Pancreas (tissue), 10 donors: ENCODE measurements at places on chromosomes 4 and X. TPM values are rescaled to one million over a fixed set of nuclear protein-coding genes. Genes with fewer than 3 reads are reported as not detected.

The ART3 gene
- polyA plus RNA-seq, result 14.4 TPM

The SMIM10L2A gene
- 1.6 TPM for polyA plus RNA-seq

The QRFPR gene
- not detected for polyA plus RNA-seq

The SPANXA1 gene
- polyA plus RNA-seq, result not detected

The NDNF gene
- polyA plus RNA-seq, result 0.19 TPM

GRCh38 chr4:76458825-76459224, 23.8 kb downstream of the SHROOM3 start:
- H3K4me1 ChIP-seq, result no peaks in the 10 kb centered on the region
- H3K27me3 ChIP-seq, result no peaks in the 10 kb centered on the region
- DNase-seq, result no peak
- H3K4me3 ChIP-seq, result no peak overlapping the region
- H3K36me3 ChIP-seq, result no peaks in the 10 kb centered on the region

GRCh38 chr4:139704915-139705485, 39.4 kb downstream of the MGST2 start:
- H3K36me3 ChIP-seq, result no peaks in the 10 kb centered on the region
- no peak overlapping the region for H3K27ac ChIP-seq
- H3K4me1 ChIP-seq, result no peaks in the 10 kb centered on the region
- DNase-seq, result no peak

- H3K27me3 ChIP-seq, result no peaks in the 10 kb centered on the region
- H3K4me3 ChIP-seq, result no peak overlapping the region
- DNase-seq, result no peak
- no peak overlapping the region for H3K27ac ChIP-seq
These were observed 48.0 kb upstream of the STARD8 start for GRCh38 chrX:68599256-68600152.

DNA sequence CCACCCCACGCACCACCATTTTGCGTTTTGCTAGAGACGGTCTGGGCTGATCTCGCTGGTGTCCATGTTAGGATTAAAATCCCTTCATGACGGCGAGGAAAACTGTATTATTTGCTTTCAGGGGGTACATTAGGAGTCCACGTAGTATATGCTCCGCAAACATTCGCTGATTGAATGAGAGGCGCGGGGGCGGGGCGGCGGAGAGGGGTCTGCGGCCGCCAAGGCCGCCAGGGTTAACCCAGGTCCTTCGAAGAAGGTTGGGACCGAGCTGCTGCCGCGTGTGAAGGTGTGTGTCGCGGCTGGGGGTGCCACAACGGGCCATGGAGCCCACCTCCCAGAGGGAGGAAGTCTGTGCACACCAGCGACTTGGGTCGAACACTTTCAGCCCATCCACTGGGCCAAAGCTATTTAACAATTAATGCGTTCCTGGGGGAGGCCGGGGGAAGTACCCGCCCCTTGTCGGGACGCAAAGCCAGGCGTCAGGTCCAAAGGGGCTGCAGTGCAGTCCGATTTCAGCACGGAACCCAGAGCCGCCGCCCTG, 6.4 kb upstream of the PITX2 start:
- no peaks in the 10 kb centered on the region for H3K36me3 ChIP-seq
- H3K27me3 ChIP-seq, result peaks cover 73% of the 10 kb centered on the region
- H3K4me3 ChIP-seq, result no peak overlapping the region
- DNase-seq, result no peak

DNA sequence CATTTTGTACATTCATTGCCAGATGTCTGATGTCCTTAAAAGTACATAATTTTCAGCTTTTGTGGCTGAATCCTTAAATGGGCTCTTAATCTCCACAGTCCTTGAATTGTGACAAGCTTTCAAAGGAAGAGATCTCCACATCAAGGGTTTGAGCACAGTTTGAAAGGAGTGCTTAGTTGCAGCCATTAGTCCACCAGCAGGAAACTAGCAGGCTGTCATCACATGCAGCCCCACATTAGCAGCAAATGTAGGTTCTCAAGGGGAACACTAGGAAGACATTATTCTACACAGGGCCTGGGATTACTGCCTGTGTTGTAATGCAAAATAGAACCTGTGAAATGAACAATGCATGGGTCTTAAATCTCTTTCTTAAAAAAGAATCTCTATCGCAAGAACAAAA, 173.2 kb downstream of the CBLL2 start:
- H3K4me1 ChIP-seq, result no peaks in the 10 kb centered on the region
- no peak overlapping the region for H3K4me3 ChIP-seq
- H3K27me3 ChIP-seq, result no peaks in the 10 kb centered on the region

DNA sequence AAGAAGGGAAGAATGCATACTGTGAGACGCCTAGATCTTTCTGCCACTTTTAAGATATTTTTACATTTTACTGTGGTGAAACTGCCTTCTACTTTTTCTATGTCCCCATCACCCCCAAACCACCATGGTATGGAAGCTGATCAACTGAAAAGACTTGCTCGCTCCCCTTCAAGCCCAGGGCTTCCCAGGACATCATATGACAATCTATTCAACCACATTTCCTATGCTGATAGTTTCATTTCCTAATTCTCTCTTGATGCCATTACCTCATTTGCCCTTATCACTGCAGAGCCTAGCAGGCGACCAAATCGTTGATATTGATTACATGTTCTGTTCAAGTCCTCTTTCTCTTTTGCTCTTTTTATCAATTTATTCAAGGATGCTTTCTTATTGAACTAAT, 40.1 kb upstream of the KLHL34 start:
- no peak for DNase-seq
- no peaks in the 10 kb centered on the region for H3K36me3 ChIP-seq
- no peaks in the 10 kb centered on the region for H3K27me3 ChIP-seq
- H3K4me1 ChIP-seq, result no peaks in the 10 kb centered on the region
- no peak overlapping the region for H3K4me3 ChIP-seq

GRCh38 chr4:138104284-138104680, 137.9 kb downstream of the SLC7A11 start:
- peak overlapping the region; percentile 25 for H3K27ac ChIP-seq
- no peak for DNase-seq
- H3K4me3 ChIP-seq, result peak overlapping the region; percentile 21
- H3K27me3 ChIP-seq, result no peaks in the 10 kb centered on the region

DNA sequence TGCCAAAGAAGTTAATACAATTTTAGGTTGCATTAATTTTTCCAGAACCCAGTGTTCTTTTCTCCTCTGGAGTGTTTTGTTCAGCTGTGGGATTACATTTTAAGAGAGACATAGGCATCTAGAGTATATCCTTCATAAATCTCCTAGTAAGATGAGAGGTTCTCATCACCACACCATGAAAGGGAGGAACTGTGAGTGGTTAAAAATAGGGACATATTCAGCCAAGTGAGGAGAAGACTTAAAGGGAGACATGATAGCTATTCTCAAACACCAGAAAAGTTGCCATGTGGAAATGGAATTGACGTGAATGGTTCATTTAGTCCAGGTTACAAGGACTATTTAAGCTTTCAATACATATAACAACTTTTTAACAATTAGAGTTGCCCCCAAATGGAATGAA, 6.5 kb upstream of the MRPL1 start:
- no peaks in the 10 kb centered on the region for H3K36me3 ChIP-seq
- peaks cover 1% of the 10 kb centered on the region for H3K4me1 ChIP-seq
- no peaks in the 10 kb centered on the region for H3K27me3 ChIP-seq
- no peak overlapping the region for H3K4me3 ChIP-seq
- no peak overlapping the region for H3K27ac ChIP-seq
- no peak for DNase-seq

DNA sequence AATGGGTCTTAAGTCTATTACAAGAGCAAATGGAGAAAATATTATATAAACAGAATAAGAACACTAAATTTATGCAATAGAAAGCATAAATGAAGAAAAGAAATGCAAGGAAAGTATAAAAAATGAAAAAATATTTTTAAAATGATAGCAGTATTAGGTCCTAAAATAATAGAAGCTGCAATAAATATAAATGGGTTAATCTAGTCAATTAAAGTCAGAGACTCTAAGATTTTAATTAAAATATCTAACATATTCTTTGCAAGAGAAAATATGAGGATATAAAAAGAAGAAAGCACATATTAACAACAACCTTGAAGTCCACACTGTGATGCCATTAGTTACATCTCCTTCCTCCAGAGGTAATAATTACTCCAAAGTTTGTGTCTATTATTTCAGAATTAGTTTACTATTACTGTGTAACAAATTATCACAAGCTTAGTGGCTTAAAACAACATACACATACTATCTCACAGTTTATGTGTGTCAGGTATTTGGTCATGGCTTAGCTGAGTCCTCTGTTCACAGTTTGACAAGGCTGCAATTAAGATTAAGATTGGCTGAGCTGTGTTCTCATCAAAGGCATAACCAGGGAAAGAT, 174.9 kb downstream of the NAA11 start:
- DNase-seq, result no peak
- H3K4me1 ChIP-seq, result no peaks in the 10 kb centered on the region
- no peaks in the 10 kb centered on the region for H3K36me3 ChIP-seq
- H3K27me3 ChIP-seq, result no peaks in the 10 kb centered on the region
- no peak overlapping the region for H3K4me3 ChIP-seq

- no peaks in the 10 kb centered on the region for H3K36me3 ChIP-seq
- H3K27me3 ChIP-seq, result no peaks in the 10 kb centered on the region
- no peak overlapping the region for H3K4me3 ChIP-seq
- no peak overlapping the region for H3K27ac ChIP-seq
These were observed 113.0 kb upstream of the PRDX4 start for GRCh38 chrX:23554304-23554703.

DNA sequence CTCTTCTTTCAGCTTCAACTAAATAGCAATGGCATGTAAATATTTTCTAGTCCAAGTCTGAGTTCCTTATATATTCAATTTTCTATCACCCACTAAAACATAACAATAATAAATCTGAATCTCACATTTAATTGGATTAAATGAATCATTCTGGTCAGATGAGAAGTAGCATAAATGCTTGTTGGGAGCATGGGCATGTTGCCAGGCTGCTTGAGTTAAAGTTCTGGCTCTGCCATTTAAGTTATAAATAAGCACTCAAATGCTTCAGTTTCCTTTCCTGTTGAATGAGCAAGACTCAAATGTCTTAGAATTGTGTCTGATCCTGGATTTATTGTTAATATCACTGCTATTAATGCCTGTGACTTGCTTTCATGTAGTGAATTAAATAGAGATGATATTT, 496.3 kb downstream of the STPG2 start:
- no peak overlapping the region for H3K4me3 ChIP-seq
- no peak for DNase-seq
- no peaks in the 10 kb centered on the region for H3K4me1 ChIP-seq
- H3K27ac ChIP-seq, result no peak overlapping the region
- H3K36me3 ChIP-seq, result no peaks in the 10 kb centered on the region

DNA sequence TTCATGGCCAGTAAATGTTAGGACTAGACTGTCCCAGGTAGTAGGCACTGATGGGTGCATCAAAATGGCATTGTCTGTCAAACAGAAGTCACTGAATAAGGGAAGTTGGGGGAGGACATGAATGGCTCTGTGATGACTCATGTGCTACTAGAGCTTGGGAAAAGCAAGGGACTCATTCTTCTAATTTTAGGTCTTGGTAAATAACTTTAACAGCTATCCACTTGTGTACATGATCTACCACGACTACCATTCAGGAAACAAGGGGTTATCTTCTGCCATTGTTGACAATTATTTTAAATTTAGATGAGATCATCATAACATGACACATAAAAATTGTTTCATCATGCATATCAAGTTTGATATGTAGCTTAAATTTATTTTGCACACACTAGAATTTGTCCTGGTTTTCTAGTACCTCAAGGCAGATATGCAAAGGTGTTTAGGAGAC, 6.3 kb downstream of the AREG start:
- no peak for DNase-seq
- no peaks in the 10 kb centered on the region for H3K27me3 ChIP-seq
- H3K4me3 ChIP-seq, result no peak overlapping the region
- no peak overlapping the region for H3K27ac ChIP-seq
- no peaks in the 10 kb centered on the region for H3K4me1 ChIP-seq
- H3K36me3 ChIP-seq, result no peaks in the 10 kb centered on the region

DNA sequence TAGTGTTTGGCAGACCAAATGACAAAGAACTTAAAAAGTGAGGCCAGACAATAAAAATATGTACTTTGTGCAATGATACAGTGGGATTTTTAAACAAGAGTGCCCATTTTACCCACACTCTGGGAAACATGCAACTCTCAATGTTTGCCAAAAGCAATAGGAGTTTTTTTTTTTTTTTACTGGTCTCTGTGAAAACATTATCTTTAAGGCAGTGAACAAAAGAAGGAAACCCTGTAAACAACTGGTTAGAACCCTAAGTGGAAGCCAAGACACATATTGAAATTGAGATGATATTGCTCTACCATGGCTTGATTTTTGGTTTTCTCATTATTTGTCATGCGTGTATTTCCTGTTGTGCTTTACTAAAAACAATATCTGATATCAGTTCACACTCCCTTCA, 67.2 kb upstream of the PPP3CA start:
- H3K27me3 ChIP-seq, result no peaks in the 10 kb centered on the region
- no peak overlapping the region for H3K4me3 ChIP-seq
- no peaks in the 10 kb centered on the region for H3K36me3 ChIP-seq

DNA sequence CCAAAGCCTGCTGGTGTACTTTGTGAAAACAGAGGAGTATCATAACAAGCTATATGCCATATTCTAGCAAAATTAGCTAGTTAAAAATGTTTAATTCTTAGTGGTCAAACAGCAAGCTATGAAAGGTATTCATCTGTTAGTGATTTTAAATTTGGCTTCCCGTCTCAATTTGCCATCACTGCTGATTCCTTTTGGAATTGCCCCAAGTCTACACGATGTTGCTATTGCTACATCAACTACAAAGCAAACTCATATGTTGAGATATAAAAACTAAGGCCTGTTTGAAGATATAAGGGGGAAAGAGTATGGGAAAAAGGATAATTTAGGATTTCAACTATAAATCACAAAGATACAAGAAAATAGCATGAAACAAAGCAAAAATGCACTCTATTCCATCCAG, 146.1 kb downstream of the COL25A1 start:
- no peaks in the 10 kb centered on the region for H3K4me1 ChIP-seq
- H3K27ac ChIP-seq, result no peak overlapping the region
- no peak overlapping the region for H3K4me3 ChIP-seq

GRCh38 chrX:44935172-44935571, 62.2 kb downstream of the KDM6A start:
- H3K4me1 ChIP-seq, result peaks cover 10% of the 10 kb centered on the region
- H3K36me3 ChIP-seq, result no peaks in the 10 kb centered on the region
- H3K4me3 ChIP-seq, result no peak overlapping the region

DNA sequence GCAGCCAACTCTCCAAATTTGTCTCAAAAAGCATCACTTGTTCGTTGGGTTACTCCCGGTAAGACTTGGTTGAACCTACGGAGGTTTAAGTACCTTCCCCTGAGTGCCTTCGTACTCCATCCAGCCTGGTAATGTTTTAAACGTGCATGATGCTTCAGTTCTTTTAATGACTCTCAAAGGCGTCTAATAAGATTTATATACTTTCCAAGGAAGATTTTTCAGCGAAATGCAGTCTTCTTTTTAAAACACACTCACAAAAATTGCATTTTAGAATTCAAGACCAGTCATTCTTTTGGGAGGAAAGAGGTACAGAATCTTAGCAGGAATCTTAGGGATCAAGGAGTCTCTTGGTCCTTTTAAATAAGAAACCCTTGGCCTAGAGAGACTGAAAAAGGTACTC, 430 bp upstream of the TRPC3 start:
- H3K36me3 ChIP-seq, result no peaks in the 10 kb centered on the region
- no peaks in the 10 kb centered on the region for H3K4me1 ChIP-seq
- no peak overlapping the region for H3K4me3 ChIP-seq
- H3K27me3 ChIP-seq, result no peaks in the 10 kb centered on the region

GRCh38 chrX:111041018-111041462, 55.0 kb upstream of the PAK3 start:
- H3K4me3 ChIP-seq, result no peak overlapping the region

- no peaks in the 10 kb centered on the region for H3K27me3 ChIP-seq
- no peak for DNase-seq
- H3K4me1 ChIP-seq, result no peaks in the 10 kb centered on the region
- no peak overlapping the region for H3K4me3 ChIP-seq
These were observed 38.3 kb downstream of the ARHGEF9 start for GRCh38 chrX:63746715-63747114.

- no peaks in the 10 kb centered on the region for H3K4me1 ChIP-seq
- H3K4me3 ChIP-seq, result no peak overlapping the region
These were observed 93.4 kb downstream of the REPS2 start for GRCh38 chrX:17039826-17040225.
